Vagina (tissue), 2 donors: ENCODE measurements at places on chromosomes 6 and 20. TPM values are rescaled to one million over a fixed set of nuclear protein-coding genes. Genes with fewer than 3 reads are reported as not detected.
A peak's percentile ranks its signal among the peaks of the same experiment; 100 is the strongest.

GRCh38 chr20:53900380-53900999 is 169.9 kb downstream of the BCAS1 start:
- no peak for DNase-seq

- no peak for DNase-seq
These were observed 27.0 kb upstream of the SLC22A2 start for GRCh38 chr6:160285541-160286105.

OPRL1 gene
- total RNA-seq, result 1.5 TPM

DNA sequence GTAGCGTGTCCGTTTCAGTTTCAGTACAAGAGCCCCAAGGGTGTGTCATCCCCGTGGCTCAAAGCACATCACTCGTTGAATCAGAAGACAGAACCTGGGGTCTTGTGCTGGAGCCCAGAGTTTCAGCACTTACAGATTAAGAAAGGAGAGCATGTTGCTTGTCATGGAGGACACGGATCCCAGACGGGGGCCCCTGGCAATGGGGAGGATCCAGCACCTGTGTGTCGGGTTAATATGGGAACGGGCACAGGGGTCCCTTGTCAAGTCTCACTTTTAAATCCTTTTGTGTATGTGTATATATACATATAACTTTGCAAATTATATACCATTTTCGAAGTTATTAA is 23.4 kb downstream of the THBS2 start:
- DNase-seq, result no peak

SNAI1 gene
- 19.9 TPM for total RNA-seq

GRCh38 chr20:54103762-54104600 is 33.6 kb upstream of the BCAS1 start:
- DNase-seq, result no peak

DNA sequence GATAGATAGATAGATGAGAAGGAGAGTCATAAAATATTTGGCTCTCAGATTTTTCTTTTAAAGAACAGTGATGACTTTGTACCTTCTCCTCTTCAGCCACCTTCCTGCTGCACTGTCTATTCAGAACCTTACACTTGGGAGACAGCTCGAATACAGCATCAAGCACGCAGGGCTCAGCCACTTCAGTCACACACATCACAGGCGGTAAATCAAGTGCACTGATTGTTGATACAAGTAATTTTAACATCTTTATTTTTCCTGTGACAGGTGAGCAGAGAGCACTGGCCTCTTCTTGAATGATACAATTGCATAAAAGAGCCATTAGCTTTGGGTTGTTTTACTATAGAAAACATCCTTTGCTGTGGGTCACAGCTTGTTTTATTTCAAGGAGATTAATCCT is 1118.5 kb upstream of the EYS start:
- no peak for DNase-seq

DNA sequence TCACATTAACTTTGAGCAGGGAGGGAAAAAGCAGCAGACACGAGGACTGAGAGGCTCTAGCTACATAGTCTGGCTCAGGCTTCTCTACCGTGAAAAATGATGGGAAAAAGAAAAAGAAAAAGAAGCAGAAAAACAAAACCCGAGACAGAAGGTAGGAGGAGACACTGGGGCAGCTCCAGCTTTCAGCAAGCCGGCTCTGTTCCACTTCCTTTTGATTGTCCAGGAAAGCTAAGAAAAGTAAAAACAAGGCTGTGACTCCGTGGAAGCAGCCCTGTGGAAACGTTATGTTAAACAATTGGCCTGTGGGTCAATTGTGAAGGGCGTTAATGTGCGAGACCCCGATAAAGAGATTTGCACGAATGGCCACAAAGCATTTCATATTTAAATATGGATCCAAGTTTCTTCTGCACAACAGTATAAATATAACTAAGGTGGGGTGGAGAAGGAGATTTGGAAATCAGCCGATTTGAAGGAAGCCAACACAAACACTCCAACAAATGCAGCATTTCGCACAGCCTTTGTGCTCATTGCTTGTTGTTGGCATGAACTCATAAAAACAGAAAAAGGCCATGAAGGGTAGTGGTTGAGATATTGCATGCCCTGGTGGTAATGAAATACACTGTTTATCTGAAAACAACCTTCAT is 236.9 kb upstream of the JAG1 start:
- no peak for DNase-seq

DNA sequence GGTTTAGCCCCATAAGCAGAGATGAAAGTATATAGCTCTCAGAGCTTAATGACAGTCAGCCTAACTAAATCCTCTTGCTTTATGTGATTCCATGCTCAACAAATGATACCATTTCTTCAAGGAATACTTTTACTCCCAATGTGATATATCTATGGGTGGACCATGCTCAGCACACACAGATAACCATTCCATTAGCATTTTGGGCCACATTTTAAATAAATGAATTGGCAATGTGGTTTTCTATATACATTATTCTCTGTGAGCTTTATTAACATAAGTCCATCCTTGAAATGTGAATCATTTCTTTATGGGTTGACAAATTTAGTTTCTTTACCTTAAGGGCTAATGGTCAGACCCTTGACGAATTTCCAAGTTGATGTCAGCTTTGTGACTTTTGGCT is 329.3 kb upstream of the CITED2 start:
- DNase-seq, result no peak

DNA sequence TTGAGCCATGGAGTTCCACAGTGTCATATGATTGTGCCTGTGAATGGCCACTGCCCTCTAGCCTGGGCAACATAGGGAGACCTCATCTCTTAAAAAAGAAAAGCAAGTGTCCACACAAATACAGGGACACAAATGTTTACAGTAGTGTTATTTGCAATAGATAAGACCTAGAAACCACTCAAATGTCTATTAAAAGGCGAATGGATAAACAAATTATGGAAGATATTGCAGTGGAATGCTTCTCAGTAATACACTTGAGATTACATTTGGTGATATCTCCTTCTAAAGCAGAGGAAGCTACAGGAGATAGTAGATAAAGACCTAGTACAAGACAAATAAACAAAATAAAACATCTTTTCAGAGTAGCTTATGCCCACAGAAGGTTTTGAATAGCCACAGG is 44.6 kb upstream of the ASCC3 start:
- DNase-seq, result no peak

DNA sequence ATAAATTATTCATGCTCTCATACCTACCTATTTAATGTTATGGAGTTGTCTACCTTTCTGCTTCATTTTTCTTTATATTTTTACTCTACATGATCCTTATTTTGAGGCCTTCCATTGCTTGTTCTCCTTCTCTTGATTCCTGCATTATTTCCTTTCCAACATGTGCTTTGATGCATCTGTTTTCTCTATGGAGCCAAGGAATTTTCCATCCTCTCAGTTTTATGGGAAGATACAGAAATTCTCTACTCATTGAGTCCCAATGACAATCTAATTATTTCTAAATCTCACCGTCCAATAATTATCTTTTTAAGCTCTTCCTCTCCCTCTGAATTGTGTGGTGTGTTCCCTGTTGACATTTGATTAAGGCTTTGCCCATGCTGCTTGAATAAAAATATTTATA is 136.0 kb downstream of the PACRG start:
- DNase-seq, result no peak

LRFN2 gene
- not detected for total RNA-seq

DNA sequence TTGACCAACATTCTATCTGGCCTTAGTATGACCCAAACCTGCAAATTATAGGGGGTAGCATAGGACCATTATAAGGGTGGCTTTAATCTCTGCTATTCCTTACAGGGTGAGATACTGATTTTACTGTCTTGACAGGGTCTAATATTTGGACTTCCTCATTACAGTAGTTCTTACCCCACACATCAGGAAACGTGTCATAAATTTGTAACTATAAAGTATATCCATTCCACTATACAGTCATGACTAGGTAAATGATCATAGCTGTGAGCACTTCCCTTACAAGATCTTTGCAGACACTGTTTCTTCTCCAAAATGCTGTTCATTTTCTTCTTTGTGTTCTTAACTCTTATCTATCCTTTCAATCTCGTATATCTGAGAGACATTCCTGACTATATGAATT is 518.7 kb upstream of the RNF217 start:
- DNase-seq, result no peak

BPIFB4 gene
- total RNA-seq, result not detected

- no peak for DNase-seq
These were observed 30.9 kb downstream of the FIG4 start for GRCh38 chr6:109722011-109722410.

TPD52L2 gene
- total RNA-seq, result 90.1 TPM

ADGRG6 gene
- total RNA-seq, result 22.6 TPM

- DNase-seq, result no peak
These were observed 144.9 kb downstream of the WDR27 start for GRCh38 chr6:169556758-169557548.

ID4 gene
- total RNA-seq, result 27.7 TPM

RPN2 gene
- 103 TPM for total RNA-seq

RBPJL gene
- total RNA-seq, result not detected

GMPR gene
- 2.0 TPM for total RNA-seq

- DNase-seq, result no peak
These were observed 167.3 kb downstream of the TAF4 start for GRCh38 chr20:61898405-61898804.

DNA sequence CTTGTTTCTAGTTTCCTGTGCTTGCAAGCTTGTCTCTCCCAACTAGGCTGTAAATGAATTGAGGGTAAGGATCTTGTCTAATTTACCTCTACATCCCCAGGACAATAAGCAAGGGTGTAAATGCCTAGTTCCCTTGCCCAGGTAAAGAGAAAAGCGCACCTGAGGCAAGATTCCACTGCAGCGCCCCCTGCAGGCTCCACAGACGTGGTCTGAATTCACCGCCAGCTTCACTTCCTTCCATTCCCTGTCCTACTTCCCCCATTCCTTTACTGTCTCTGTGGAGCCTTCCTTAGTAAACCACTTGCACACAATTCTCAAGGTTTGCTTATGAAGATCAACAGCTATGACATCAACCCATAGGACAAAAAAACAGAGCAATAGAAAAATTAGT is 42.3 kb downstream of the ANKEF1 start:
- DNase-seq, result no peak

FBXO5 gene
- total RNA-seq, result 4.2 TPM

NKX2-4 gene
- not detected for total RNA-seq

GRCh38 chr20:17694767-17695166 is 5.0 kb upstream of the BANF2 start:
- DNase-seq, result no peak

- no peak for DNase-seq
These were observed 4.8 kb downstream of the MUC21 start for GRCh38 chr6:30988209-30988825.

ZC3H12D gene
- total RNA-seq, result 2.2 TPM

EDN1 gene
- total RNA-seq, result 7.1 TPM

DNA sequence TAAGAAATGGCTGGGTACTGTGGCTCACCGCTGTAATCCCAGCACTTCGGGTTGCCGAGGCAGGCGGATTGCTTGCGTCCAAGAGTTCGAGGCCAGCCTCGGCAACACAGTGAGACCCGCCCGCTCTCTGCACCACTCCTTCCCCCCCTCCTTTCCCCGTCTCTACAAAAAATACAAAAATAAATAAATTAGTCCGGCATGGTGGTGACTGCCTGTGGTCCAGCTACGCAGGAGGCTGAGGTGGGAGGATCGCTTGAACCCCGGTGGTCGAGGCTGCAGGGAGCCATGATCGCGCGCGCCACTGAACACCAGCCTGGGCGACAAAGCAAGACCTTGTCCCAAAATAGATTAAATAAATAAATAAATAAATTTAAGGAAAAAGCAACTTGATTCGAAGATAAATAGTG is 448 bp upstream of the RNF114 start:
- DNase-seq, result no peak

GRCh38 chr20:62276439-62276838 is 26.4 kb upstream of the ADRM1 start:
- DNase-seq, result no peak

- DNase-seq, result no peak
These were observed 125.4 kb downstream of the ADGRB3 start for GRCh38 chr6:68760485-68760884.

DNA sequence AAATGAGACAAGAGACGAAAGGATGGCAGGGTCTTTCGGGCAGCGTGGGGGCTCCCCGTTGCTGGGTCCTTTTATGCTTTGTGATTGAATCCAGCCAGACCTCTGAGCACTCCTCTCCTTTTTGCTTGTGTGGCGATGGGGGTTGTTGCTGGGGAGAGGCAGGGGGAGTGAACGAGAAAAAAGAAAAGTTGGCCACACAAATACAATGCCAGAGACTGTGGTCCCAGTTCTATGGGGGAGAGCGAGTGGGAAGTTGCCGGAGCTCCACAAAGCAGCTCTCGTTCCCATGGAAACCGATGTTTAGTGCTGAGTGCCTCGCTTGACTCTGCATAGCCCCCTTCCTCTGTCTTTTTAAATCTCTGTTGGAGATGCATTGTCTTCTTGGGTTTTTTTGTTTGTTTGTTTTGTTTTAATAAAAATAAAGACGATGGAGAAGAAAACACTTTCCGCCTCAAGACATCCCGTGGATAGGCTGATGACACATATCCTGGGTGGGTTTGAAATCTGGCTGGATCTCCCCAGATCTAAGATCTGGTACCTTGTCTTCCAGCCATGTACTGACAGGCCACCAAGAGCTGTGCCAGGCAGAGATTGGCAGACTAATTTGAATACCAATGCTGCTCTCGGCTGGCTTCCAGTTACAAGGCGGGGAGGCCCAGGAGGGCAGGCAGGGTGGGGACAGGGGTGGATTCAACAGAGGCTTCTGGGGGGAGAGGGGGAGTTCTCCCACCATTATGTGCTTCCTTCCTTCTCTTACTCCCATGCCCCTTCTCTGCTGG is 529.3 kb downstream of the QKI start:
- DNase-seq, result peak; percentile 81

GRCh38 chr6:168393126-168393870 is 47.7 kb upstream of the SMOC2 start:
- DNase-seq, result no peak

DNA sequence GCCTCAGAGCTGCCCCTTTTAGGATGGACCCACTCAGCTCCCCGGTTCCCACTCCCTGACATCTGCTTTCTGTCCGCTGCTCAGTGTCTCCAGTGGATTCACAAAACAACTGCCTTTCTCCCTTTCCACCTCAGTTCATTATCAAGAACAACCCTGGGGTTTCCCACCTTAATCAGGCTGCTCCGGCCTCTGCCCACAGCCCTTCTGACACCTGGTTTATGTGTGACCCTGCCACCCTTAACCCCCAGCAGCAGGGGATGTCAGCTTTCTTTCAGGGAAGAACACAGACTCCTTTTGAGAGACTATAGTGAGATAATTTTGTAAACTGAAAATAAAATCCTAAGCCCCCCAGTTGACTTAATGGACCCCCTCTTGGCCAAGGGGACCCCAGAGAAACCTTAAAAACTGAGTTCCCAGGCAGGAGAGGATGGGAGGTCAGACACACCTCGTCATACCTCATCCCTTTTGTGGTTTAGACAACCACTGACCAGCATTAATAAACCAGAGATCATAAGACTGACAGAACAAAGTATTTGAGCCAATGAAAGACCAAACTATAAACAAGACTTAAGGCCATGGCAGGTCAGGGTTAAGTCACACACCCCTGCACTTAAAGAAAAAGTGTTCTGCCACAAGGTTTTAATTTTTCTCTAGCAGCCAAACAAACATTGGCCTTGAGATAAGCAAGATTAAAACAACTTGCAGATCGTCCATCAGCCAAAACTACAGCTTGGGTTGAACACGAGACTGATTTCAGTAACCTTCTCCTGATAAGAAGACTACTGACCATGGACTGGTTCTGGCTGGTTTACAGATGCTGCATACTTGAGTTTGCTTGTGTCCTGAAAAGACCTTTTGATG is 42.4 kb upstream of the DDR1 start:
- no peak for DNase-seq

- no peak for DNase-seq
These were observed 108.5 kb downstream of the DHX35 start for GRCh38 chr20:39070484-39071231.

- DNase-seq, result no peak
These were observed 256.8 kb downstream of the QKI start for GRCh38 chr6:163671355-163671754.

CST2 gene
- not detected for total RNA-seq

PRR18 gene
- total RNA-seq, result not detected
